IMR-90 (cell line): ENCODE measurements at places on chromosomes 16 and 17.

DNA sequence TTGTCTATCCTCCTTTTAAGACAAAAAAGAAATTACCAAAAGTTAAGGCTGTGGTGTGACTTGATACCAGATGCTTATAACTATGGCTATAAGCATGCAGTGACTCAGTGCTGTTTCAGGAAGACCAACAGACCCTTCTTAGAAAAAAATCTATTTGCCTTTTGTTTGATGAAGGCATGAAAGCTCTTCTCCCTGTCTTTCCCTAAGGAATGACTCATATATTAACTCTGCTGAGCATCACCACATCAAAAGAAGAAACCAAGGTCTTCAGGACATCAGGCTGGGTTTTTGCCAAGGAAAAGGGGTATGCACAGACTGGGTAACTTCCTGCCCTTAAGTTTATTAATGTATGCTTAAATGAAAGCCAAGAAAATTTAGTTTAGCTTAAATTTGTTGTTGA lies 47.1 kb downstream of the VMP1 start:
- DNase-seq = peak; percentile 98

DNA sequence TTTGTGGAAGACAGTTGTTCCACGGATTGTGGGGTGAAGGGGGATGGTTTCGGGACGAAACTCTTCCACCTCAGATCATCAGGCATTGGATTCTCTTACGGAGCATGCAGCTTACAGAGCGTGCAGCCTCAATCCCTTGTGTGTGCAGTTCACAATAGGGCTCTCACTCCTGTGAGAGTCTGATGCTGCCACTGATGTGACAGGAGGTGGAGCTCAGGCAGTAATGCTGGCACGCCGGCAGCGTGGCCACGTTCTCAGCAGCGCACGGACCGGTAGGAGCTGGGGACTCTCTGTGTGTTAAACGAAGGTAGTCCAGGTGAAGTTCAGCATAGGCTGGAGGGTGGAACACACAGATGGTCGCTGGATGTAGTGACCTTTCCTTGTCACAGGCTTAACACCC lies 37.8 kb downstream of the SEC14L1 start:
- DNase-seq = no peak

DNA sequence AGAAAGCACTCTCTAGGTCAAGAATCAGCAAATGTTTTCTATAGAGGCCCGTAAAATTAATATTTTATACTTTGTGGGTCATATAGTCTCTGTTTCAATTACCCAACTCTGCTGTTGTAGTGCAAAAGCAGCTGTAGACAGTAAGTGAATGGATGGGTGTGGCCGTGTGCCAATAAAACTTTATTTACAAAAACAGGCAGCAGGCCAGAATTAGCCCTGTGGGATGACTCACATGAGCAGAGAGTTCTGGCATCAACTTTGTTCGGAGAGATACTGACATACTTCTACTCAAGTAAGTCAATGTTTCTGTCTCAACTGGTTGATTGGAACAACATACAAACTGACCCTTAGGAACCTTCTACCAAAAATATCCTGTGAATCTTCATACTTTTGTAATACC lies 616.2 kb downstream of the MAF start:
- no peak for DNase-seq

GRCh38 chr16:19860166-19861041 lies 24.2 kb downstream of the GPRC5B start:
- peak; percentile 81 for DNase-seq

GRCh38 chr17:11366272-11366850 lies 125.3 kb downstream of the SHISA6 start:
- no peak for DNase-seq

GRCh38 chr17:73197161-73197560 lies 4.3 kb downstream of the COG1 start:
- no peak for DNase-seq

- peak; percentile 43 for DNase-seq
Observed at GRCh38 chr16:58127033-58127556, 2.1 kb downstream of the CFAP20 start.

DNA sequence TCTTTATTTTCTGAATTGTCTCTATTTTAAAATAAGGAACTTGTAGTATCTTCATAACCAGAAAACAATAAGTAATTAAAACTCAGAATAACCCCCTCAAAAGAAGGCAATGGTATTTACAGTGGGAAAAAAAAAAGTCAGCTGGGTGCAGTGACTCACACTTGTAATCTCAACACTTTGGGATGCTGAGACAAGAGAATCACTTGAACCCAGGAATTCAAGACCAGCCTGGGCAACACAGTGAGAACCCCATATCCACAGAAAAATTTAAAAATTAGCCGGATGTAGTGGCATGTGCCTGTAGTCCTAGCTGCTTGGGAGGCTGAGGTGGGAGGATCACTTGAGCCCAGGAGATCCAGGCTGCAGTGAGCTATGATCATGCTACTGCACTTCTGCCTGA lies 33.5 kb downstream of the ADAM11 start:
- peak; percentile 73 for DNase-seq

GRCh38 chr17:36939802-36940312 lies 2.6 kb downstream of the LHX1 start:
- DNase-seq = no peak
